ENCODE measurements at places on chromosomes 1 and 21. TPM values are rescaled to one million over a fixed set of nuclear protein-coding genes. Genes with fewer than 3 reads are reported as not detected.

- H3K4me3 ChIP-seq, result no peak overlapping the region
- no peak for DNase-seq
- no peaks in the 10 kb centered on the region for H3K4me1 ChIP-seq
- H3K27ac ChIP-seq, result no peak overlapping the region
- H3K36me3 ChIP-seq, result no peaks in the 10 kb centered on the region
- H3K27me3 ChIP-seq, result no peaks in the 10 kb centered on the region
Measured at GRCh38 chr1:30599721-30600120, 123.7 kb downstream of the MATN1 start.

DNA sequence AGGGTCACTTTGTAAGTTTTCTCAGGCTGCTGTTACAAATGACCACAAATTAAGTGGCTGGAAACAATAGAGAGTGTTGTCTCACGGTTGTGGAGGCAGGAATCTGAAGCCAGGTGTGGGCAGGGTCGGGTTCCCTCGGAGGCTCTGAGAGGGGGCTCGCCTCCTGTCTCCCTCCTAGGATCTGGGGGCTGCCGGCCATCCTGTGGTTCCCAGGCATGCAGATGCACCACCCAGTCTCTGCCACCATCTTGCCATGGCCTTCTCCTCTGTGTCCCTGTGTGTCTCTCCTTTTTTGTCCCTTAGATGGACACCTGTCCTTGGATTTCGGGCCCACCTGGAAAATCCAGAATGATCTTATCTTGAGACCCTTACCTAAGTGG is 4.8 kb downstream of the TP73 start:
- no peak overlapping the region for H3K27ac ChIP-seq
- no peaks in the 10 kb centered on the region for H3K36me3 ChIP-seq
- H3K4me3 ChIP-seq, result no peak overlapping the region
- peaks cover 3% of the 10 kb centered on the region for H3K27me3 ChIP-seq
- DNase-seq, result no peak

DNA sequence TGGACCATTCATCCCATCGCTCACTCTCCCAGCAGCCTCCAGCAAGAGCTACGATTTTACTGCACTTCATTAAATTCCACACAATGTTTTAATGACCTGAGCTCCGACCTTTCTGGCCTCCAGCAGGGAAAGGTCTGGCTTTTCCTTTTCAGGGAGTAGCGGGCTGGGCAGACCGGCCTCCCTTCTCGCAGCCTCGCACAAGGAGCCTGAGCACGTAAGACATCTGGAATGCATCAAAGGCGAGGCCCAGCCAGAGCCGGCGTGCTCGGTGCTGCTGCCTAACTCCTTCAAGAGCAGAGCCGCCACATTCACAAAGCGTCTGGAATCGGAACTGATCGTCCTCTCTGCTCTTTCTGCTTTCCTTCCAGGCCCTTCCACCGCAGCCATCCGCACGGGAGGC is 32.5 kb upstream of the FHAD1 start:
- no peak overlapping the region for H3K27ac ChIP-seq
- H3K4me1 ChIP-seq, result no peaks in the 10 kb centered on the region
- H3K4me3 ChIP-seq, result no peak overlapping the region

Gene CRP
- total RNA-seq, result not detected

Gene RAVER2
- 0.53 TPM for total RNA-seq

DNA sequence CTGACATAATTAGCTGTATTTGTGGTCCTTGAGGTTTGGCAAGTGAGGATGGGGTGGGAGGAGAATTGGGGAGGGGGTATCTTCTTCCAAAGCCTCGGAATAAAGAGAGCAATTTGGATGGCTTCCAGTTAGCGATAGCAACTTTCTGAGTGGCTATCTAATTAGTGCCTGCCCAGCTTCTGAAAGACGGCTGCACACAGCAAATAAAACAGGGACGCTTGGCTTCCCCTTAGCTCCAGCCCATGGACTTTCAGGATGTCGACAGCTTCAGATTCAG is 31.1 kb downstream of the KLHDC7A start:
- no peak for DNase-seq
- H3K27ac ChIP-seq, result no peak overlapping the region
- no peaks in the 10 kb centered on the region for H3K36me3 ChIP-seq

GRCh38 chr1:107563441-107563840 is 401.5 kb downstream of the VAV3 start:
- no peak overlapping the region for H3K4me3 ChIP-seq
- H3K27me3 ChIP-seq, result no peaks in the 10 kb centered on the region
- no peak for DNase-seq
- H3K36me3 ChIP-seq, result no peaks in the 10 kb centered on the region

- H3K36me3 ChIP-seq, result no peaks in the 10 kb centered on the region
- DNase-seq, result no peak
- H3K4me3 ChIP-seq, result no peak overlapping the region
- H3K27ac ChIP-seq, result no peak overlapping the region
- H3K4me1 ChIP-seq, result no peaks in the 10 kb centered on the region
Measured at GRCh38 chr1:156887734-156888133, 5.8 kb upstream of the PEAR1 start.

DNA sequence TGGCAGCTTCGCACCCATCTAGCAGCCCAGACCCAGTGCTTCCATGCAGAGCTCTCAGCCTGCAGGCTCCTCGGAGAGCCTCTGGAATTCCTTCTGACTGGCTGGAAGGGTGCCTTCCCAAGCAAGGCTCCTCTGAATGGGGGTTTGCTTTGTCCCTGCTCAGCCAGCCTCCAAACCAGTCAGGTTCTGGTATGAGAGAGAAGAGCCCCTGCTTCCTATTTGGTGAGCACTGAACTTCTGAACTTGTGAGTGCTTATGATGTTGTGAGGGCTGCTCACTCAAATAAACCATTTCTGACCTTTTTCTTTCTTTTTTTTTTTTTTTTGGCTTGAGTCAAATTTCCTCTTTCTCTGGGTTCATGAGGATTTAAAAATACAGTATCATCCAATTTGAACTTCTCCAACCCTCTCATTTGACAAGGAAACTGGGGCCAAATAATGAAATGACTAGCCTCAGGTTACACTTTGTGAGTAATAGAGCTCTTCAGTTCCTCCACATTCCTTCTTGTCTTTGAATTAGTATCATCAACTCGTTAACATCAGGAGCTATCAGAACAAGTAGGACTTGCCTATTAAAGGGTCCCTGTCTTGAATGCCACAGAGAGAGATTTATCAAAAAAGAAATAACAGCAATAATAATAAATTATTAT is 39.6 kb downstream of the GFI1 start:
- H3K27ac ChIP-seq, result no peak overlapping the region
- H3K36me3 ChIP-seq, result no peaks in the 10 kb centered on the region
- H3K27me3 ChIP-seq, result no peaks in the 10 kb centered on the region

DNA sequence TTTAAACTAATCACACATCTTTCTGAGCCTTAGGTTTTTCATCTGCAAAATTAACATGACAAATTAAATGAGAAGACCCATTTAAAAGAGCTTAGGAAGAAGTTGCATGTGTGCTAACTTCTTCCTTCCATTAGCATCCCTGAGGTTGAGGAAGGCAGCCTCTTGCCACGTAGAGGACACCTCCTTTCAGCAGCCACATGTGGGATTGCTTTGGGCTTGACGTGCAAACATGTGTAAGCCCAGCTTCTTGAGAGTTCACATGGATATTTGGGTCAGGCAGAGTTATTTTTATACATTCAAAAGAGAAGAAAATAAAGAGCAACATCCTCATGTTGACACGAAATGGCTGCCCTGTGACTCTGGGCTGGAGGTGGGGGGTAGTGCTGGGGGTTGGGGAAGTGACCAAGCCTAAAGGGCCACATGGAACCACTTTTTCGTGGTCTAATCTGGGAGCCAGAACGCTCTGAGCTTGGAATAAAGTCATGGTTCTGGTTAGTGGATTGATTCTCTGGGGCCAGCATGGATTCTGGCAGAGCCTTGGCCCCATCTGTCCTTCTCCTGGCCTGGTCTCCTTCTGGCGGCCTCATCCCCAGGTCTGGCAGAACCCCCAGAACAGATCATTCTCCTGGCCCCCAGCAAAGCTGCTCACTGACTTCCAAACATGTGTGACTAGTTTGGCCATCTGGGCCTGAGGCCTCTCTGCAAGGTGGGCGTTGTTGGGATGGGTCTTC is 137.1 kb upstream of the USP24 start:
- H3K27me3 ChIP-seq, result no peaks in the 10 kb centered on the region
- H3K4me1 ChIP-seq, result no peaks in the 10 kb centered on the region
- DNase-seq, result no peak
- H3K27ac ChIP-seq, result no peak overlapping the region
- H3K36me3 ChIP-seq, result no peaks in the 10 kb centered on the region

GRCh38 chr1:61842863-61843514 is 100.7 kb downstream of the PATJ start:
- H3K4me3 ChIP-seq, result no peak overlapping the region
- H3K27me3 ChIP-seq, result no peaks in the 10 kb centered on the region
- no peaks in the 10 kb centered on the region for H3K4me1 ChIP-seq
- DNase-seq, result no peak
- no peaks in the 10 kb centered on the region for H3K36me3 ChIP-seq

Gene S100A6
- total RNA-seq, result 446 TPM

DNA sequence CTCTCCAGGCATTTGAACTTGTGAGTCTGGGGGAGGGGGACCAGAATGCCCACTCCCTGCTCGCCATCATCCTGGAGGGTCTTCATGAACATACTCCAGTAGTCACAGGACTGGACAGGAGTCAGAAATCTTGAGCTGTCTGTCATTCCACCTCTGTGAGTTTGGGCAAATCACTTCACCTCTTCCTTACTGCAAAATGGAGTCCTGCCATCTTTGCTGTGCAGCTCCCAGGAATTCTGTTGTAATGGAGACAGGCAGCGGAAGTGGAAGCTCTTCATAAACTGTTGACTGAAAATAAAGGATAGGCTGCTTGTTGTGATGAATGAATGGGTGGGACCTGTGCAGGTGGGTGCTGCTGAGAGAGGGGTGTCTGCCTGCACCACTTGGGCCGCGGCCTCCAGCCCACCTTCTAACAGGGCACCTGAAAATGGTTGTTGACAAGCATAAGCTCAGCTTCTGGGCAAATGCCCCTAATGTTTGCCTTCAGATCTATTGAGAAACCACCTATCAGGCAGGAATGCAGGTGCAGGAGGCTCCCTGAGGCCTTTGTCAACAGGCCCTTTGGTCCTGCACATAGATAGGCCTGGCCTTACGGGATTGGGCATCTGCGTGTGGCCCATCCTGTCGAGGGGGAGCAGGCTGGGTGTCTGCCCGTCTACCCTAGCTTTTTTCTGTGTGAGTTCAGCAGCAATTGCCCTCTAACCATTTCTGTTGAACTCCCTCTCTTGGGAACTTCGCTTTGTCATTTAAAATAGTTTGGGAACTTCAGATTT is 321.0 kb downstream of the RPS6KC1 start:
- H3K27ac ChIP-seq, result no peak overlapping the region
- H3K36me3 ChIP-seq, result no peaks in the 10 kb centered on the region
- no peak for DNase-seq
- no peaks in the 10 kb centered on the region for H3K4me1 ChIP-seq
